RWPE2 (cell line): ENCODE measurements at places on chromosomes 4 and X.

GRCh38 chr4:99852199-99852749 is 35.6 kb downstream of the DAPP1 start:
- no peak for DNase-seq

DNA sequence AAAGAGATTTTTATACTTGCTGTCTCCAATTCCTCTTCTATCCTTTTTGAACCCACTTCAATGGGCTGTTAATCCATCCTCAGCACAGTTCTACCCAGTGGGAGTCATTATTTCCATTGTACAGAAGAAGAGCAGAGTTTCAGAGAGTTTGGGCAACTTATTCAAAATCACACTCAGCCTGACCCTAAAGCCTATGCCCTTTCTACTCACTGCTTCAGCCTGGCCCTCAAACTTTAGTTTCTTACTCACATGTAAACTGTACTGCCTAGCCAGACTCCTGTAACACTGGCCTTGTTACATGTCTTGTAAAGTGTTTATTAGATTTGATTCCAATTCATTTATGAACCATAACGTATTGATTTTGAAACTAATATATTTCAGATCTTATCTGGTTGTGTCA is 25.1 kb upstream of the USO1 start:
- no peak for DNase-seq

GRCh38 chr4:57153207-57153606 is 43.0 kb upstream of the IGFBP7 start:
- no peak for DNase-seq

GRCh38 chrX:13014111-13015096 is 30.0 kb downstream of the FAM9C start:
- no peak for DNase-seq

DNA sequence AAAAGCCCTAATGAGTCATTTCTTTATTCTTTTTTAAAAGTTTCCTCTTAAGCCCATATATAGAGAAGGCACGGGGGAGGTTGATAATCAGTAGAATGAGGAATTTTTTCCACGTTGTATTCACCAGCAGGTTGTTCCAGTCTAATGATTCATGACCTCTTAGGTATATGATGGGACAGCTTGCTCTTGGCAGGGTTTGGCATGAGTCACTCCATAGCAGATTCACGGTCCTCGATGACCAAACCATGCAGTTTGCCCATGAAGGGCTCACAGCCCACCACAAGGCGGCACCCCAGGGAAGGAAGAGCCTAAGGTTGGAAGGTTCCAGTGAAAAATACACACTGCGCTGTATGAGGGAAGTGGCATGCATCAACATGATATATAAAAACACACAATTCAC is 623.8 kb upstream of the DIPK2B start:
- peak; percentile 89 for DNase-seq

DNA sequence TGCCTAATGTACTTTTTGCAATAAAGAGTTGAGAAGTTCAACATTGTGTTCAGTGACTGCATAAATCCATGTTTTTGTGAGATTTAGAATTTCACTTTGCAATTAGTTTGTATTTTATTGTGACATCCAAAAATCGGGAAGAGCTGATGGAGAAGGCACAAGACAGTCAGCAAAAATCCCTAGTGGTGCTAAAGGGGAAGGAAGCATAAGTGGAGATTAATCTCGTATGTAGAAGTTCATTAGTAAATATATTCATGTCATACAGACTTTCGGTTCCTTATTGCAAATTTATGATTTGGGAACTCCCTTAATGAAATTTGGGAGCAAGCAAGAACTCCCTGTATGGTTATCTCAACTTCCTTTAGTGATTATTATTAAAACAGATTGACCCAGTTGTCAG is 57.8 kb upstream of the SLC39A8 start:
- DNase-seq, result no peak

GRCh38 chr4:113645771-113646441 is 115.6 kb downstream of the CAMK2D start:
- peak; percentile 42 for DNase-seq

- DNase-seq, result no peak
Measured at GRCh38 chr4:6087669-6088341, 69.6 kb upstream of the C4orf50 start.

DNA sequence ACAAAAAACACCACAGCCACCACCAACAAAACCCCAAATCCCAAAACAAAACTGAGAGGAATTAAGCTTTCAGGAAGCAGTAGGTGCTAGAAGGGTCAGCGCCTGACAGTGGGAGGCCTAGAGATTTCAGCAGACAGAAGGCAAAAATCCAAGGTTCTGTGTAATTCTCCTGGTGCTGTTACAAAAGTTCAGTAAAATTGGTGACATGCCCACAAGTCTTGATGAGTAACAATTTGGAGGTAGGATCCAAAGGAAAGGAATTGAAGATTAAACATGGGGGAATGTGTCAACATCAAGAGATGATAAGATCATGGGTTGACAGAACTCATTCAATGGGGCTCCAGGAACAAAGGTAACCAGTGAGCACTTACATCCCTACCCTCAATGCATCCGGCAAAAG is 653.8 kb upstream of the CPEB2 start:
- DNase-seq, result no peak

- DNase-seq, result no peak
Measured at GRCh38 chrX:34341258-34341657, 209.1 kb upstream of the FAM47A start.

DNA sequence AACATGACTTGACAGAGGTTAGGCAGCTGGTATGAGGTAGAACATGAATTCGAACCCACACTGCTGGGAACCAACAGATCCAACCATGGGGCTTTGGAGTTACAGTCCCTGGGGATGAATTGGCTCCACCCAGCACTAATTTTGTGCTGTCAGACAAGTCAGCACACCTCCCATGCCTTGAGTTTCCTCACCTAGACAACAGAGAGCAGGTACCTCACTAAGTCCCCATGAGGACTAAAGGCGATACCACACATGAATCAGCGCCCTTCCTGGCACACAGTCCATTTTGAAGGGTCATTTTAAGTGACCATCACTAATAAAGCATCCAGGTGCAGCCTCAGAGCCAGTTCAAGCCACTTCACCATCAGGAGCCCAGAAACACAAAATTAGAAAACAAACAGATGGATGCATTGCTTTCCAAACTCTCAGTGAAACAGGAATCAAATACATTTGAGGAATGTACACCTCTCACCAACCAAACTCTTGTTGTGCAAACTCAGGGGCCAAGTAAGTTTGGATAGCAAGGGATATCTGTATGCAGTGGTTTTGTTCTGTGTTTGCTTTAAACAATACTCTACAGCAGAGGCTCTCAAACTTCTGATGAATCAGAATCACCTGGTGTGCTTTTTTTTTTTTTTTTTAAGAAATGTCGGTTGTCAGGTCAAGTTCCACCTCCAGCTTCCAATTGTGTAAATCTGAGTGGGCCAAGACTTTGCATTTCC is 10.1 kb downstream of the IDS start:
- no peak for DNase-seq

DNA sequence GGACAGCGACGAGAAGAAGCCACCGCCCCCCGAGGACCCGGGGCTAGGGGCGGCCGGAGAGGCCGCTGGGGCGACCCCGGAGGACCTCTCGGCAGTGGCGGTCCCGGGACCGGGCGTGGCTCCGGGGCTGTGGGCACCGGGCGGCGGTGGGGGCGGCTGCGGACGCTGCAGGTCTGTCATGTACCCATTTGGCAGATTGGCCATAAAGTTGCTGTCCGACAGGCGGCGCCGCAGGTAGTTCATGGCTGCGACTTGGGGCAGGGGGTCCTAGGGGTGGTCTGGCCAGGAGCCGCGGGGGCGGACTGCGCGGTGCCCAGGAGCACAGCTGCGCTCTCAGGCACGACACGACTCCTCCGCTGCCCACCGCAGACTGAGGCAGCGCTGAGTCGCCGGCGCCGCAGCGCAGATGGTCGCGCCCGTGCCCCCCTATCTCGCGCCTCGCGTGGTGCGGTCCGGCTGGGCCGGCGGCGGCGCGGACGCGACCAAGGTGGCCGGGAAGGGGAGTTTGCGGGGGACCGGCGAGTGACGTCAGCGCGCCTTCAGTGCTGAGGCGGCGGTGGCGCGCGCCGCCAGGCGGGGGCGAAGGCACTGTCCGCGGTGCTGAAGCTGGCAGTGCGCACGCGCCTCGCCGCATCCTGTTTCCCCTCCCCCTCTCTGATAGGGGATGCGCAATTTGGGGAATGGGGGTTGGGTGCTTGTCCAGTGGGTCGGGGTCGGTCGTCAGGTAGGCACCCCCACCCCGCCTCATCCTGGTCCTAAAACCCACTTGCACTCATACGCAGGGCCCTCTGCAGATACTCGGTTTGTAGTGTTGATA is at the start of gene SYN1:
Gene SYN1, minus strand, starts transcription at position 372 of the 817 bp plus-strand sequence. Its CDS starts 129 bp downstream, at position 243.
- DNase-seq, result no peak

DNA sequence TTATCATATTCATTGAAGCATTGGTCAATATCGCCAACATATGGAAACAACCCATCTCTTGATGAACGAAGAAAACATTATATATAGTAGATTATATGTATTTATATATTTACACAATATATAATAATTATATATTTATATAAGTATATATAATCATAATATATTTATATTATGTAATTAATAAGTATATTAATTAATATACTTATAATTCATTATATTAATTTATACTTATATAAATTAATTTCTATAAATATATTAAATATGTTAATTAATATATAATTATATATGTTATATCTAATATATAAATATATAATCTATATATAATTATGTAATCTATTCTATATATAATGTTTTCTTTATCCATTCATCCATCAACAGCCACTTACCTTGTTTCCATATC is 69.0 kb upstream of the SRD5A3 start:
- DNase-seq, result no peak

GRCh38 chr4:120915336-120915735 is 7.2 kb downstream of the PRDM5 start:
- no peak for DNase-seq

- DNase-seq, result no peak
Measured at GRCh38 chr4:95546221-95546620, 2.6 kb downstream of the UNC5C start.

- no peak for DNase-seq
Measured at GRCh38 chrX:10120331-10120730, 36.4 kb upstream of the CLCN4 start.

GRCh38 chrX:118626346-118626745 is 101.1 kb upstream of the IL13RA1 start:
- no peak for DNase-seq

- no peak for DNase-seq
Measured at GRCh38 chr4:140005699-140006098, 148.3 kb downstream of the MAML3 start.

DNA sequence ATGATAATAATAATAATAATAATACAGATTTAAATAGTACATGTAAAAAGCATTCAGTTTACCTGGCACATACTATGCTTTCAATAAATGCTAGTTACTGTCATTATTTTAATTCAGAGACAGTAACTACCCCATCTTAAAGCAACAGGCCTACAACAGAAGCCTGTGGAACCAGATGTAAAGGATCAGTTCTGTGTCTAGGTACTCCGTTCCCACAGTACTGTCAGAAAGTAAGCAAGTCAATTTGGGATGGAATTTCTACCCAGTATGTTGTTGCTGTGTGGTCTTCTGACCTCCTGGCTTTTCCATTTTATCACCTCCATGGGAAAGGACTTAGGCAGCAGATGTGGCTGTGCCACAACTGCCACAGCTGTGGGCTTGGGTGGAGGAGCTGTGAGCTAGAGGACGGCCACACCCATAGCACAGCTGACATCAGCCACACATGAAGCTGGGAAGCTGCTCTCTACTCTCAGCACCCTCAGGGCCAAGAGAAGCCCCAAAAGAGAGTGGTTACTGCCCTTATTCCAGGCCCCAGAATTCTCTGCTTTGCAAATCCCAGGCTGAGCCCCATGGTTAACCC is 102.8 kb downstream of the CBR4 start:
- DNase-seq, result no peak

- no peak for DNase-seq
Measured at GRCh38 chrX:9442056-9442455, 22.8 kb upstream of the TBL1X start.

- DNase-seq, result no peak
Measured at GRCh38 chr4:86306816-86307215, 53.0 kb downstream of the MAPK10 start.

- no peak for DNase-seq
Measured at GRCh38 chrX:118448273-118448783, 47.3 kb upstream of the DOCK11 start.

GRCh38 chr4:122689972-122690371 is 42.5 kb upstream of the BBS12 start:
- DNase-seq, result no peak

GRCh38 chr4:157172011-157172410 is 48.5 kb upstream of the GRIA2 start:
- DNase-seq, result no peak

DNA sequence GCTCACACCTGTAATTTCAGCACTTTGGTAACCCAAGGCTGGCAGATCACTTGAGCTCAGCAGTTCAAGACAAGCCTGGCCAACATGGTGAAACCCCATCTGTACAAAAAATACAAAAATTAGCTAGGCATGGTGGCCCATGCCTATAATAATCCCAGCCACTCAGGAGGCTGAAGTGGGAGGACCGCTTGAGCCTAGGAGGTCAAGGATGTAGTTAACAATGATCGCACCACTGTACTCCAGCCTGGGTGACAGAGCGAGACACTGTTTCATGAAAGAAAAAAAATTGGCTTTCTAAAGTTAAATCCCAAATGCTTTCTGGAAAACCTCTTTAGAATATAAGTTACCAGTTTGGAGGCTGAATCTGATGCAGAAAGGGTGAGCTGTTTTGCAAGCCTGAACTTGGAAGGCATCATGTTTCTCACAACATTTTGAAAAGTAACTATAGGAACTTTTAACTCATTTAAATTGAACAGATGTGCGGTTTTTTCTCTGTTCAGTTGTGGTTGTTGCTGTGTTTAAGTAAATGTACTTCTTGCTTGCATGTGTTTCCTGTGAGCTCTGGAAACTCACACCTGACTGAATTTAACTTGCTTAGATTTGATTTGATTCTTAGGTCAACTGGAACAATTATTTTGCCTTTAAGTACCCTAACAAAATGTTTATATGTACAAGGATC is 39.8 kb upstream of the TMEM131L start:
- DNase-seq, result no peak

DNA sequence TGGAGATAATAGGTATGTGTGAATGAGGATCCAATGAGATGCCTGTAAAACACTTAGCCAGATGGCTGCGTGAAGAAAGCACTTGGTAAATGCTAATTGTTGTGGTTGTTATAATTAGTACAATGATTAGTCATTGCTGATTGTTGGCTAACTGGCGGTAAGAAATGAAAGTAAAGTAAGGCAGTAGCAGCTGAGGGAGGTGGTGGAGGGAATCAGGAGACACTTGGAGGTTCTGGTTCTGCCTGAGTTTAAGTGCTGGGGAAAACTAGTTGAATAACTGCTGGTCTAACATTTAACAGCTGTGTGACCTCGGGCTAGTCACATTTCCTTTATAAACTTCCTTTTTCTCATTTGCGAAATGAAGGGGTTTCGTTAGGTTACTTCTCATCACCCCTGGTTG is 30.9 kb downstream of the CD38 start:
- no peak for DNase-seq

- no peak for DNase-seq
Measured at GRCh38 chrX:119121341-119121740, 6.3 kb downstream of the KIAA1210 start.

- no peak for DNase-seq
Measured at GRCh38 chr4:20883231-20883630, 183.0 kb downstream of the PACRGL start.
